ENCODE measurements at places on chromosomes 7 and 10.

DNA sequence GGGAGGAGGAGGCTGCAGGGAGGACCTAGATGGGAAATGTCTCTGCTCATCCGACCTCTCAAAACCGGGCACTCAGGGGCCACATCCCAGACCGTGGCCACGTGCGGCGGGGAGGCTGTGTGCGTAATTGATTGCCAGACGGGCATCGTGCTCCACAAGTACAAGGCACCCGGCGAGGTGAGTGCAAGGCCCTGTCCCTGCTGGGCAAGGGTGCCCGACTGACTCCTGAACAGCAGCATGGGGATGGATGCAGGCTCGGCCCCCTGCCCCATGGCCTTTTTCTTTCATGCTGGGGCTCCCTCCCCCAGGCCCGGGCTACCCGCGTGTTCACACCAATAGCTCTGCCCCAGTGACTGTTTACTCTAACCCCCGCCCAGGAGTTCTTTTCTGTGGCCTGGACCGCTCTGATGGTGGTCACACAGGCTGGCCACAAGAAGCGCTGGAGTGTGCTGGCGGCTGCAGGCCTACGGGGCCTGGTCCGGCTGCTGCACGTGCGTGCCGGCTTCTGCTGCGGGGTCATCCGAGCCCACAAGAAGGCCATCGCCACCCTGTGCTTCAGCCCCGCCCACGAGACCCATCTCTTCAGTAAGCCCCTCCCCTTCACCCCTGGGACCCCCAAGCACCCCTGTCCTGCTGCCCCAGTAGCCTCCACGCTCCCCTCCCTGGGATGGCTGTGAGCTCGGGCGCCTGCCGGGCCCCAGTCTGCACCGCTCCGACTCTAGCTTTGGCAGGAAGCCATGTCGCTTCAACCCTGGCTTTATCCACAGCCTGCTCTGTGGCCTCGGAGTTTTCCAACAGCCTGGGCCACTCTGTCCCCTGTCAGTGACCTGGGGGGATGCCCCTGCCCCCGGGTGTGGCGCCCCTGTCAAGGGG is 3.9 kb downstream of the LRWD1 start:
- DNase-seq: no peak

DNA sequence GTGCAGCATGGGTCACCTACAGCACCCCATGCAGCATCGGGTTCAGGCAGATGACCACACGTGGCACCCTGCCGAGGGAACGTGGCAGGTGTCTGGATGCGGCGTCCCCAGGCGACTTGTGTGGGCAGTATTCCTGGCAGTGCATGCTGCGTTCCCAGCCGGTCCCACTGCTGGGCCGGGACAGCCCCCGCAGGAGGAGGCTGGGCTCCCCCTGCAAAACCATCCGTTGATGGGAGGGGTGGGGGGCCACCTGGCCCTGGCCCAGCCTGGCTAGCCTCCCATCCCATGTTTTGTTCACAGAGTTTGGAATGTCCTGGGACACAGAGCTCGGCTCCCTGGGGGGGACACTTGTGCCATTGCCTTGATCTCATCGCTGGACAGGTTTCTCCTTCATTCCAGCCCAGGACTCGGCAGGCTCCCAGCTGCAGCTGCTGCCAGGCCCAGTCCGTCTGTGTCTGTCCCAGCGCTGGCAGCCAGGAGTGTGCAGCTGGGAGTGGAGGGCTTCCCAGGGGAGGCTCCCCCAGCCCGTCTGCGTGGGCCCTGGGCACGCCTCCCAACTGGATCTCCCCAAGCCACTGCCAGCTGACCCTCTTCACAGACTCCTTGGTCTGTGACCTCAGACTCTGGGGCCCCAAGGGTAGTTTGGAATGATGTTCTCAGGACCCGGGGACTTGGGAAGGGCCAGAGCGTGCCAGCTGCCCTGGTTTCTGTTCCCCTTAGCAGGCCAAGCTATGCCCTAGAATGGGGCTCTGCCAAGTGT is 32.6 kb downstream of the TMEM270 start:
- DNase-seq: no peak

DNA sequence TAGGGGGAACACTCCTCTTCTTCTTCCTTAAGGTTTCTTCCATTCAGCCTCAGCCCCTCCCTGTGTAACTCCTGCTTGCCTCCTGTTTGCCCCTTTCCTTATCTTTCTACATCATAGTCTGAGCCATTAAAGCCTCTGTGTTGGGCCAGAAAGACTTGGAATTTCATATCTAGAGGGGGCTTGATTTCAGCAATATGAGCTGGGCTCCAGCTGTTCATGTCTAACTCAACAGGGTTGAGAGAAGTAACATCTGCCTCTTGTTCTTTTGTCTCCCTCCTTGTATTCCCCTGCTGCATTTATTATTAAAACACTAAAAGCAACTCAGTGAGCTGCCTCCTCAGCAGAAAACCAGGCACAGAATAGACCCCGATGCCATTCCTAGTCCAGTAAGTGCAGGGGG is 17.6 kb downstream of the SEC24C start:
- no peak for DNase-seq

GRCh38 chr7:69878015-69878414 is 279.7 kb downstream of the AUTS2 start:
- DNase-seq: no peak

GRCh38 chr10:99450624-99451498 is 20.4 kb upstream of the GOT1 start:
- DNase-seq: no peak

- DNase-seq: no peak
These were observed 273.7 kb downstream of the KIF20B start for GRCh38 chr10:89975071-89975470.

- DNase-seq: peak; percentile 7
These were observed 100.9 kb upstream of the YAE1 start for GRCh38 chr7:39465055-39465929.

GRCh38 chr7:66413379-66414114 is 208.4 kb downstream of the TPST1 start:
- peak; percentile 69 for DNase-seq

DNA sequence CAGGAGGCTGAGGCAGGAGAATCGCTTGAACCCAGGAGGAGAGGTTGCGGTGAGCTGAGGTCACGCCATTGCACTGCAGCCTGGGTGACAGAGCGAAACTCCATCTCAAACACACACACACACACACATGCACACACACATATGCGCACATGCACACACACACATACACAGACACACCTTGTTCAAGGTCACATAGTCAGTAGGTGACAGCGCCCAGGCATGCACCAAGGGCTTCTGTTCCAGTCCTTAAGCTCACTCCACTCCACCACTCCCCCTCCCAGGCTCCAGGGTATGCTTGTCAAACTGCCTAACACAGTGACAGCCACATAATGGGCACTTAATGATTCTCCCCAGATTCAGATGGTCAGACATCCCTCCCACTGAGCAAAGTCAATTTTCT is 37.0 kb downstream of the KCNMA1 start:
- DNase-seq: no peak

GRCh38 chr7:8111282-8111960 is 142.8 kb downstream of the GLCCI1 start:
- no peak for DNase-seq

GRCh38 chr7:94444813-94445212 is 50.1 kb downstream of the COL1A2 start:
- DNase-seq: no peak

DNA sequence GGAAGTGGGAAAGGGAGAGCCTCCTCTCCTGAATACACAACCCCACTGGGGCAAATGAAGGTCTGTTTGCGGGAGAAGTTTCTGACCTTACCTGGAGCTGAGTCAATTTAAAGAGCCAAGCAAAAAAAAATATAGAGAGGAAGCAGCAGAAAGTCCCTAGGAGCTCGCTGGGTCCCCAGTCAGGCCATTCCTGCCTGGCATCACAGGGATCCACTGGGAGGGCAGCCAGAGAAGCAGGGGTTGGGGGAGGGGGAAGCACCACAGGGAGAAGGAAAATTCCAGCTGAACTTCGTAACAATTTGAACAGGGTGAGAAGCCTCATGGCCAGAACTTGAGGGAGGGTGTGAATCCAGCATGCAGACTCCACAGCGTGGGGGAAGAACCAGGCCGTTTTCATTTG is 298.7 kb downstream of the LRRTM3 start:
- no peak for DNase-seq

DNA sequence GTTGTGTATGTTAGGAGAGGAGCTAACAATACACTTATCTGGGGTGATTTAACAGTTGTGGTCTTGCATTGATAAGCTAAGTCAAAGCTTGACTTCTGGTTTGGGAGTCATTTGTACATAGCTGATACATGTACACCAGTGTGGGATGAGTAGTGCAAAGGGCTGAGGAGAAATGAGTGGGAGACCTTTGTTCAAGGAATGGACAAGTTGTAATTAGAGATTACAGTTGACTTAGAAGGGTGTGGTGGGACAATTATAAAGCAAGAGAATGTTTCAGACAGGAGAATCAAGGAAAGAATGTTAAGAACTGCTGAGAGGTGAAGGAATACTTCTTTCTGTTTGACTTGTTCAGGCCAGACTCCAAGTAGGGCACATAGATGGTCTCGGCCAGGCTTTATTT is 209.7 kb upstream of the STEAP4 start:
- no peak for DNase-seq

- DNase-seq: no peak
These were observed 61.2 kb downstream of the KLF6 start for GRCh38 chr10:3723766-3724165.

Measured in T1000 (cell line).